ENCODE measurements at places on chromosomes 3 and 15. TPM values are rescaled to one million over a fixed set of nuclear protein-coding genes. Genes with fewer than 3 reads are reported as not detected.

DNA sequence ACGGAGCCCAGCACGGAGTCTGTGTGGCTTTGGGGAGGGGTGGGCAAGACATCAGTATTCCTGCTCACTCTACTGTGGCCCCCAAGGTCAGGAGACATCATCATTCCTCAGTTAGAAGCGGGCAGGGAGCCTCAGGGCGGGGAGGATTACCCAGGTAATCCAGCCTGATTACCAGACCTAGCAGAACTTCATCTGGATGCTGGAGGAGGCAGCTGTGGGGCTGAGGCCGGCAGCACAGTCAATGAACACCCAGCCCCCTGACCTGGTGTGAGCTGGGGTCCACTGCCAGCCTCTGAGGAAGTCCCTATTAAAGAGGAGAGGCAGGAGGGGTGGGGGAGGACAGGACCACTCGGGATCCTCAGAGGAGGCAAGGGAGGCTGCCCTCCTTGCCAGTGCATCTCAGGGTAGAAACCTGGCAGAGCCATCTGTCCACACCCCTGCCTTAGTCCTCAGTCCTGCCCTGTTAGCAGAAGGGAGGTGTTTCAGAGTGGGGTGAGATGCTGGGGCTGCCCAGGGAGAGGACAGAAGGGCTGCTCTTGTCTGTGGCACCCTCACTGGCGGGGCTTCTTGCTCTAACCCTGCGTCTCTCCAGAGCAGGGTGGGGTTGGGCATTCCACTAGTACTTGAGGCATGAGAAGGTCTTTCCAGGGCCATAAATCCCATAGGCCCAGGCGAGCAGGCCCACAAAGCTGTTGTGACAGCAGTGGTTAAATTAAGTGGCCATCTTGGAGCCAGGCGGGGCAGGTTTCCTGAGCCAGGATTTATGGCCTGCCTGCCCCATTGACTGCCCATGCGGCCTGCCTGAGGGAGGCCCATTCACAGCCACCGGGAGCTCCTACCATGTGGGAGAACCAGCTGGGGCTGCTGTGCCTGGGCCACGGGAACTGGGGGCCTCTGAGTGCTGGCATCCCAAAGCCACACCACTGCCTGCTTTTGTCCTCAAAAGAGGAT lies 82.1 kb downstream of the LINGO1 start:
- H3K36me3 ChIP-seq = no peaks in the 10 kb centered on the region
- no peak overlapping the region for H3K27ac ChIP-seq
- H3K27me3 ChIP-seq = peaks cover 4% of the 10 kb centered on the region
- no peak for DNase-seq

GRCh38 chr3:126849768-126850167 lies 133.1 kb upstream of the PLXNA1 start:
- no peak overlapping the region for H3K27ac ChIP-seq
- H3K36me3 ChIP-seq = no peaks in the 10 kb centered on the region
- H3K27me3 ChIP-seq = no peaks in the 10 kb centered on the region
- H3K4me3 ChIP-seq = no peak overlapping the region

DNA sequence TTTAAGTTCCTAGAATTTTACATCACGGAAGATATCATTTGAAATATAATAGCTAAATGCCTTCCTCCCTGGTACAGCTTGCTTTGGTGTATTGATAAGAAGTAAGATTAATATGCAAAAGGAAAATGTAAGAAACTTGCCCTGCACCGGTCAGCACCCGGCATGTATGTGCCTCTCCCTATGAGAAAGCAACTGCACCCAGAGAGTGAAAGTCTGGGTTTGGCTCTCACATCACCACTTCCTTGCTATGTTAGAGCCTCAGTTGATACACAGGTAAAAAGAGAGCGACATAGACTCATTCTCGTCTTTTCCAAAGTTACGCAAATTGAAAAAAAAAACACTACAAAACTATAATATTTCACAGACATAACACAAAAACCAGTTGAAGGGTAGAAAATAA lies 96.7 kb downstream of the FOXP1 start:
- no peaks in the 10 kb centered on the region for H3K27me3 ChIP-seq
- DNase-seq = no peak
- H3K36me3 ChIP-seq = peaks cover 8% of the 10 kb centered on the region

Gene ST8SIA2
- polyA plus RNA-seq = not detected

Gene SPESP1
- not detected for polyA plus RNA-seq

Gene CYP11A1
- polyA plus RNA-seq = 0.92 TPM

Measured in HepG2 (cell line).